ENCODE measurements at places on chromosomes 13 and 19.

GRCh38 chr13:28582225-28582891, 76.6 kb upstream of the POMP start:
- DNase-seq = no peak

DNA sequence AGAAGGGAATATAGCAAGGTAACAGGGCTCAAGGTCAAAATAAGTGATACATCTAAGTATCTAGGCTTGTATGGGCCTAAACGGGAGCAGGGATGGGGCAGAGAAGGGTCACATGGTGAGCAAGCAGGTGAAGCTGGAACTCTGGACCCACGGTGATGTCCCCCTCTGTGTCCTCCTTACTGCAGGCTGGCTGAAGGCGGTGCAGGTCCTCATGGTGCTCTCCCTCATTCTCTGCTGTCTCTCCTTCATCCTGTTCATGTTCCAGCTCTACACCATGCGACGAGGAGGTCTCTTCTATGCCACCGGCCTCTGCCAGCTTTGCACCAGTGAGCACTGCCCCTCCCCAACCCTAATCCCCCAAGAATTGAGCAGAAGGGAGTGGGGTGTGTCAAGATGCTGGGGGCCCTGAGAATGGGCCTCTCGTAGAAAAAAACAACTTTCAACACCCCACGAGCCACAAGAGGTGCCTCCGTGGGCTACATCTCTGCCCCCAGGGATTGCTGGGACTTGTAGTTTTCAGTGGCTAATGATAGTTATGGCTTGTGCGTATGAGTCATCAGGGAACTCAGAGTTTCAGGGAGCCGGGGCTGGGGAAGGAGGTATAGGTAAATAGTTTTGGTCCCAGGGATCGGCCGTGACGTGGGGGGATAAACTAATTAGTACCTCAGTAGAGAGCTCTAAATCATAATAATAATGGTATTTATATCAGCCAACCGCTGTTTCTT, 4.0 kb downstream of the EMP3 start:
- DNase-seq = no peak

DNA sequence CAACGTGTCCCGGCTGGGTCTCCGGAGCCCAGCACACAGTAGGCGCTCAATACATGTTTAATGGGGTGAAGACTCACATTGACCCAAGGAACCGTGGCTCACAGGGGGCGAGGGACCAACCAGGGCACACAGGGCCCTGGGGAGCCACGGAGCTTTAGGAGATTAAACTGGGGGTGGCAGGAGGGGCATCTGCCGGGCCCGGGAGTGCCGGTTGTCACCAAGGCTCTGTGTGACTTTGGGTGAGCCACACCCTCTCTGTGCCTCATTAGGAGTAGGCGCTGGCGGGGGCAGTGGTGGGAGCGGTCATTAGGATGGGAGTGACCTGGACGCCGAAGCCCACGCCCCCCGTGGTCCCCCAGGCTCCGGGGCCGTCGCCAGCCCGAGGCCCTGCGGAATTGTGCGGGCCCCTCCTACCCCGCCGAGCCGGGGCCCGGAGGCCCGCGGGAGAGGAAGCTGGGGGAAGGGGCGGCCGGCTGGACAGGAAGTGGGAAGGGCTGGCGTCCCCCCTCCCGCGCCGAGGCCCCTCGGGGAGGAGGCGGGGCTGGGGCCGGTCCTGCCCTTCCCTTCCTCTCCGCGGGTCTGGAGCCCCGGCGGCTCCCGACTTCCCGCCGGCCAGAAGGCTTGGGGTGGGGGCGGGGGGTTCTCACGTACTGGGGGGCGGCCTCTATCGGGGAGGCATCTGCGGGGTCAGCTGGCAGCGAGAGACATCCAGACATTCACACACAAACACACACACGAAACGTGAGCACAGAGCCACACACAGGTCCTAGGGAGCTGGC, 1.8 kb upstream of the SSBP4 start:
- DNase-seq = peak; percentile 86

DNA sequence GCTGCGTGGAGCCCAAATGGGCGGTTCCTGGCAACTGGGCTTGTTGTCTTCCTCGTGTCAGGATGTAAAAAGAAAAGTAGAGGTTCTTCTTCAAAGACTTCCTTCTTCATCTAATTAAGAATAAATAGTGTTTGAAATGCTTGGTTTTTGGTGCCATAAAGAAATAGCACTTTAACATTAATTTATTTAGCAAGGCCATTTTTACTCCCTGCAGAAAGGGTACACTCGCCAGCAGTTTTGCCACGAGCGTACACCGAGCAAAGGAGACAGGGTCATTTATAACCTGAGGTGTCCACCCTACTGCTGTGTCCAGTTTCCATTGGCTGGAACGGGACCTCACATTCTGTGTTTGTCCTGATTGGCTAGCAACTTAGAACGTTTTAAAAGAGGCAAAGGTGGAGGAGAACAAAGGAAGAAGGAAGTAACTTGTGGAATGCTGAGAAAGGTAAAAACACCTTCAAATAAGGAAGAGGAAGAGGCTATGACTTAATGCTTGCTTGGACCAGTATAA, 21.8 kb upstream of the OR10H1 start:
- DNase-seq = no peak

- DNase-seq = no peak
Observed at GRCh38 chr19:38933544-38933943, 2.8 kb downstream of the MRPS12 start.

DNA sequence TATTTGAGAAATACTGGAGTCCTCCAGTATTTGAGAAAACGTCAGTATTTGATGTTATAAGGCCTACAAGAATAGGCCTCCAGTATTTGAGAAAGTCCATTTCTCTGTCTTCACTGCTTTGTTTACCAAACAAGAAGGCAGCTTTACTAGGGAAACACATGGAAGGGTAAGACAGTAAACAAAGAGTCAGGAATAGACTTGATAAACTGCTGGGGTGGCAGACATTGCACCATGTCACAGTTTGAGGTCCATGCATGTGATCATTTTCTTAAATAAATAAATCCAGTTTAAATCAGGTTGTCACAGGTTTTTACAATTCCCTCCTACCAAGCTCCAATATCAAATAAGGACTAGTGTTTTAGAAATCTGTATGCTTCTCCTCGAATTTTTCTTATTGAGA, 1431.0 kb upstream of the SPRY2 start:
- no peak for DNase-seq

DNA sequence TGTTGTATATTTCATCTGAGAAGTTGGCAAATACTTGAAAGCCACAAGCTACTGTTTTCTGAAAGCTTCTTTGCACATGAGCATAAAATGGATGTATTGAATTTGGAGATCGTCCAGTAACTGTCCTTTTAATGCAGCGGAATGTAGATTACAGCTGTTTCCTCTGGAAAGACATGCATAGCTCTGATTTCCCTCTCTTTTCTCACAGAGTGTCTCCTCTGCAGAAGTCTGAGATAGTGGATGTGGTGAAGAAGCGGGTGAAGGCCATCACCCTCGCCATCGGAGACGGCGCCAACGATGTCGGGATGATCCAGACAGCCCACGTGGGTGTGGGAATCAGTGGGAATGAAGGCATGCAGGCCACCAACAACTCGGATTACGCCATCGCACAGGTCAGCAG, 283.0 kb downstream of the SHISA2 start:
- no peak for DNase-seq

GRCh38 chr13:111232191-111232590, 88.3 kb upstream of the TEX29 start:
- no peak for DNase-seq

GRCh38 chr19:41233748-41234240, 14.8 kb downstream of the AXL start:
- DNase-seq = no peak

GRCh38 chr13:42968906-42969305, 23.1 kb downstream of the EPSTI1 start:
- no peak for DNase-seq

DNA sequence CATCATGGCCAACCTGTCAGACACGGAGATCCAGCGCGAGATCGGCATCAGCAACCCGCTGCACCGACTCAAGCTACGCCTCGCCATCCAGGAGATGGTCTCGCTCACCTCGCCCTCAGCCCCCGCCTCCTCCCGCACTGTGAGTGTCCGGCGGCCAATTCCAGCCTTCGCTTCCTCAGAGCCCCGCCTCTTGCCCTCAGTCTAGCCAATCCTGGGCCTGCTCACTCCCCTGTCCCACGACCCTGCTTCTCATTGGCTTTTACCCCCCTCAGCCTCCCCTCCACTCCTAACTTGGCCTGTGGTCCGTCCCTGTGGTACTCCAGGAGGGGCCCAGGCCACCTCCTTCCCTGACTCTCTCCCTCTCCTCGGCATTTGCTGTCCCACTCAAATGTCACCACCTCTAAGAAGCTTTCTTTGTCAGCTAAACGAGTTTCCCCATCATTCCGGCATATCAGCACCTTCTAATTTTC, 12.3 kb downstream of the HRC start:
- DNase-seq = peak; percentile 91

GRCh38 chr13:98665638-98665995, 86.9 kb downstream of the SLC15A1 start:
- no peak for DNase-seq

GRCh38 chr13:76397413-76397812, 488.8 kb downstream of the KCTD12 start:
- DNase-seq = no peak

Measured in muscle of back (tissue), 13 donors.